Skin of body (tissue), 3 donors: ENCODE measurements at places on chromosomes 5 and 9.

GRCh38 chr5:149450199-149450598, 71.1 kb upstream of the IL17B start:
- peak; percentile 60 for DNase-seq

DNA sequence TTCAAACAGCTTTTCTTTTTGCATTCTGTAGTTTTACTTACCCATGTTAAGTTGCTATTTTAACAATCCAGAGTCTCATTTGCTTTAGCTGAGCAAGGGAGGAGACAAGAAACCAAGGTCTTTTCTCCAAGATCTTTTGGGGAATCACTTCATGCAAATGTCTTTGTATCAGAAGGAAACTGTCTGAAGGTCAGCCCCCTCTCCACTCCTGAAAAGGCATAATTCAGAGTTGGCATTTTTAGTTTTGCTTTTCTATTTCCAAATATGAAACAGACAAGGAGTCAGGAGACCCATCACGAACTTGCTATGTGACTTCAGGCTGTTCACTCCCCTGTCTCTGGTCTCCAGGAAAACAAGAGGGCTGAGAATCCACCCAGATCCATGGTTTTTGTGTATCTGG, 12.3 kb upstream of the TNFSF15 start:
- DNase-seq, result no peak

DNA sequence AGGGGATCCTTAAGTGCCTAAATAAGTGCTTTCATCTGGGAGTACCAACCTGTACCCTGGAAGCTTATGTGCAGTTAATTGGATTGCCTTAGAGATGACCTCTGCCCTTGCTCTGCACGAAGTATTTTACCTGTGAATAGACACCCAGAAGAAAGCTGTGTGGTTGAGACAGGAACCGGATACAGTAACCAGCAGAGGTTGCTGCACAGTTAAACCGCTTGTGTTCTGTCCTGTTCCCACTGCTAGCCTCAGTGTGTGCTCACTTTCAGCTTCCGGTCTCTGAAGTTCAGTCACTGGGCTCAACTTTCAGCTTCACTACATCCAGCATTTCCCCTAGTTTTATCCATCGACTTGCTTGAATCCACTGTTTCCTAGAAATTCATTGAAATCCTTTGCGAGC, 185.3 kb downstream of the FAM170A start:
- no peak for DNase-seq

DNA sequence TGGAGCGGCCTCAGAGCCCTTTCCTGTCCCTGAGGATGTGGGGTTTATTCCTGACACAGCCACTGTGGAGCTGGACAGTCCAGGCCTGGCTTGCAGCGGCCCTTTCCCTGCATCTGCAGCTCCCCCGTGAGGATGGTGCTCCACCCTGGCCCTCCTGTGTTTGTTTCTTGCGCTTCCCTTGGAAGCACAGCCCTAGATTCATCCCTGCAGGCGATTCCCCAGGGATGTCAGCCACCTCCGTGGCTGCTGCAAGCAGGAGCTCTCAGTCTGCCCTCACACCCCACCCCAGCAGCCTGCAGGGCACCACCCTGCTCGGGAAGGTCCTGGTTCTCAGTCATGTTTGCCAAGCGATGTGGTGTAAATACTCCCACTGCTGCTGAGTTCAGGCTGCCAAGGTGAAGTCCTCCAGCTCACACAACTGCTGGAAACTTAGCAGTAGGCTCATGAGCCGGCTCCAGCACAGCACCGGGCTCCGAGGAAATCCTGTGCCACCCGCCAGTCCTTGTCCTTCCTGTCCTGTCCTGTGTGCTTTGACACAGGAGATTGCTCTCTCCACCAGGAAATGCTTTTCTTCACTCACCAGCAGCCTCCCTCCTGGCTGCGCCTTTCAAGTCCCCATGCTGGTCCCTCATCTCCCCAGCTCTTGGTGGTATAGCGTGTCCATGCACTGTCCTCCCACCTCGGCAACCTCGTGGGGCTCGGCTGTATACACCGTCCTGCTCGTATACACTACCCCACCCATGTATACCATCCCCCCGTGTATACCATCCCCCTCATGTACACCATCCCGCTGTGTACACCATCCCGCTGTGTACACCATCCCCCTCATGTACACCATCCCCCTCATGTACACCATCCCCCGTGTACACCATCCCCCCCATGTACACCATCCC, 16.2 kb downstream of the ROPN1L start:
- no peak for DNase-seq
